ENCODE measurements at places on chromosomes 2 and 18.

GRCh38 chr2:69988086-69988635 lies 26.7 kb upstream of the ASPRV1 start:
- no peak for DNase-seq

DNA sequence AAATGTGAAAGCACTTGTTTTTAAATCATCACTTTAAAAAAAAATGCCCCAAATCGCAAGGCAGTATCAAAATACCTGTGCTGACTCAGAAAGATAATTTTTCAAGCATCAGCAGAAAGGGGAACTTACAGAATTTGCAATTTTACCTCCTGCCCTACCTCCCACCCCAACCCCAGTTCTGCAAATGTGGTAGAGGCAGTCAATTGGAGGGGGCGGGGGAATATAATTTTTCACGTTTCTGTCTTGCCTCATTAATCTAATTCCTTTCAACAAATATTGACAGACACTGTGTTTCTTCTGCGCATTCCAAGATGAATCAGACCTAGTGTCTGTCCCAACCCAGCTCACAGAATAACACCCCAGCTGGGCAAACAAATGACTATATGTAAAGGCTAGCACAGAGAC lies 76.8 kb downstream of the ALPK2 start:
- peak; percentile 44 for DNase-seq

GRCh38 chr2:88601286-88601685 lies 26.0 kb downstream of the EIF2AK3 start:
- DNase-seq, result no peak

DNA sequence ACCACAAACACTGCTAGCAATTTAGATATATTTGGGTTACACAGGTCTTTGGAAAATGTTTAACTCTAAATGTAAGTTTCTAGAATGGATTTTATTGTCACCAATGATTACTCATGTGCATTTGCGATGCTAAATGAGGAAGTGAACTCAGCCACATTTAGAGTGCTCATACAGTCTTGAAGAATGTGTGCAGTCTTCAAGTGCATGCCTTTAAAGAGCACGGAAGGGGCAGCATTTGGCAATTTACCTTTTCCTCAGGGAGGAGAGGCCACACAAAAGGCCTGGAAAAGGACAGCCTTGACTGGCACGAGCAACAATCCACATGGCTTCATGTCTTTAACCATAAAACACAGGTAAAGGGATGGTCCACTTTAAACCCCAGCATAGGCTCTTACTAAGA lies 78.5 kb upstream of the STK17B start:
- no peak for DNase-seq

- no peak for DNase-seq
These were observed 141.2 kb downstream of the PID1 start for GRCh38 chr2:229129738-229130371.

DNA sequence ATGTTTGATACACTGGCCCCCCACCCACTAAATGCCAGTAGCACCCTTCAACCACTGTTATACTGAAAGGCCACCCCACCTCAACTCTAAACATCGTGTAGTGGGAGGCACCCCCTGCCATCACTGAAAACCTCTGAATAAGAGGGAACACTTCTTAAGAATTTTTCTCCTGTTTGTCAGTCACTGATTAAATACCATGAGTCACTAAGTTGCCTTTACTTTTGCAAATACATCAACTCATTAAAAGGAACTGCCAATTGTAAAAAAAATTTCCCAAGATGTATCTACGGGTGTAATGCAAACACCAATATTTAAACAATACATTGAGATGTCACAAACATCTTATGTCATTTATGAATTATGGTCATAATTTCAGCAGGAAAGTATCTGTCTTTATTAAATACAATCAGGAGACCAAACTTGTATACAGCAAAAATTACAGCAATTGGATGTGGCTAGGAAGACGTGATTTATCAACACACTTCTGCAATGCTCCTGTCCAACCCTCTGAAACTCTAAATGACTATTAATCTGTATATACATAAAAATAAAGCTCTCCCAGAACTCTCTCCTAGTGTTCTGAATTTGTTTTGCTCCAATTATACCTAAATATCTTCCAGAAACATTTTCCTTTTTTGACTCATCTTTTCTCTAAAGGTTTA lies 144.1 kb upstream of the STK17B start:
- no peak for DNase-seq

GRCh38 chr18:25923193-25923592 lies 167.2 kb downstream of the SS18 start:
- DNase-seq, result no peak

DNA sequence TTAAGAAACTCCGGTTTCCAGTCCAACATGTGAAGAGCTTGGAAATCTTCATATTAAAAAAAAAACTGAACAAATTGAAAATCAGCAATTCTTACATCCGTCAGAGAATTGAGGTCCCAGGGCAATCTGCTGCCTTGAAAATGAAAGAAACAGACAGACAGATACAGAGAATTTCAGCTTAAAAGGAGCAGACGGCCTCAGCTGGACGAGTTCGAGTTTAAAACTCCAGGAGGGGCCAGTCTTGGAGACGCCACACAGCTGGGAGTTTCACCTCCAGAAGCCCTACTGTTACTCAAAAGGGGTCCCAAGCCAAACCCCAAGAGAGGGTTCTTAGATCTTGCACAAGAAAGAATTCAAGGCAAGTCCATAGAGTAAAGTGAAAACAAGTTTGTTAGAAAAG lies 226.5 kb upstream of the ARL4C start:
- no peak for DNase-seq

DNA sequence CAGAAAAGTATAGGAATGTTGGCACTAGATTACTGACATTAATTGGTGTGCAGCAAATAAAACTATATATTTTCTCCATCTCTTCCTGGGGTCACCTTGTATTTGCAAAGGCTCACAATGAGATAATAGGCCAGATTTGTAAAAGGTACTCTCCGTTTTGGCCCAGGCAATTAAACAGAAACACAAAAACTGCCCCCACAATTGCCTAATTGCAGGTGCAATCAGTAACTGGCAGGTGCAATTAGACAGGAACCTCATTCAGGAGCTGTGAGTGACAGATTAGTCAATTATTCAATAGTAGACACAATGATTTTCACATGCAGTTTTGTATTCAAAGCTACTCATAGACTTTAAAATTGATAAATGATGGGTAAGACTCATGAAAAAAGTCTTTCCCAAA lies 451.4 kb upstream of the ID2 start:
- DNase-seq, result no peak

GRCh38 chr2:10124538-10125045 lies 2.1 kb downstream of the RRM2 start:
- peak; percentile 42 for DNase-seq

DNA sequence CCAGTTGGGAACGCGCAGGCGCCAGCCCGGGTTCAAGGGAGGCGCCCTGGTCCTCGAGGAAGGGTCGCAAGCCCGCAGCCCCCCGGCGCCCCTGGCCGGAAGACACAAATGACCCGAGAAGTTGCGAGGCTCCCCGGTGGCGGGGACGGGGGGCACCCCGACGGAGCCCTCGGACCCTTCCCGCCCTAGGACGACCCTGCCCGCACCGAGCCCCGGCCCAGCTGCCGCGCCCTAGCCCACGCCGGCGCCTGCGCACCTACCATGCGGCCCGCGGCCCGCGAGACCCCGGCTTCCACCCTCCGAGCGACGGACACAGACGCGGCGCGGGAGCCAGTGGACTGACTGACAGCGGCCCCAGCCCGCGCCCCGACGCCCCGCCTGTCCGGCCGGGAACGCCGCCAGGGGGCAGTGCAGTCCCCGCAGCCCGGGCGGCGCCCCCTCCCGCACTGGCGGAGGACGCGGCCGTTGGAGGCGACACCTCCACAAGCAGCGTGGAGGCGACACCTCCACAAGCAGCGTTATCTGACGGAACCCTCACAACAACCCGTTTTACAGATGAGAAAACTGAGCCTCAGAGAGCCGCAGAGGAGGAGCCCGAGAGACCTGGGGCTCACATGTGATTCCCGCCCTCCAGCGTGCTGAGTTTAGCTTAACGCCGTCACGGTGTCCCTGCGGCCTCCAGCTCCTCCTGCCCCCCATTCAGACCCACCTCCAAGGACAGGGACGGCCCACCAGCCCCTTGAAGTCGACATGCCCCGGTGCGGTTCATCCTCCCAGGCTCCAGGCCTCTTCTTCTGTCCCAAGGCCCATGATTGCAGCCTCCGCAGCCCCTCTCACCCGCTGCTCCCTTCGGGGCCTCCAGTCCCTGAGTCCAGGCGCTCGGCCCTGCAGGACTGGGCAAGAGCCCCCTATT lies at the start of gene NMUR1:
TSS of gene NMUR1 (minus strand) at position 347 of the 913 bp plus-strand sequence. CDS start at position 263, 84 bp downstream.
- DNase-seq, result peak; percentile 80

- DNase-seq, result no peak
These were observed 73.2 kb downstream of the BOLA3 start for GRCh38 chr2:74074487-74074886.

- DNase-seq, result no peak
These were observed 650.9 kb downstream of the CCDC85A start for GRCh38 chr2:56834686-56835085.

Measured in stimulated activated CD4-positive, alpha-beta T cell treated with anti-CD3 and anti-CD28 coated beads, Interleukin-15, amount 100 ng/mL, for 24 hours (primary cell).